ENCODE measurements at places on chromosomes 2 and 18.

- DNase-seq: no peak
These were observed 469.5 kb upstream of the LINC00305 start for GRCh38 chr18:64618390-64618789.

DNA sequence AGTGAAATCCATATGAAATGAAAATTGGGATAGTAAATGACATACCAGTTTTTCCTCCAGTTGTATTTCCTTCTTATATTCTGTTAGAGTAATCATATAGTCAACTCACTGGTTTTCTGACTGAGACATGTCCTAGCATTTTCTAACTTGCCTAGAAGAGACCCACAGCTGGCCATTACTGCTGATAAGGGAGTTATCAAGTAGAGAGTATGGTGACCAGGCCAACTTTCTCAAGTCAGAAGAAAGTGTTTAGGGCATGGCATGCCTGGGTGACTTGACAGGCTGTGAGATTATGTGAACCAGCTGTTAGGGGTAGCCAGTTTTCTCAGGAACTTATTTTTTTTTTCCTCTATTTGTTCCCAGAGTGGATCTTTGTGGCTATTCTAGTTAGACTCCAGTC lies 81.2 kb downstream of the GPD2 start:
- no peak for DNase-seq

GRCh38 chr2:17849275-17849674 lies 29.2 kb upstream of the KCNS3 start:
- no peak for DNase-seq

DNA sequence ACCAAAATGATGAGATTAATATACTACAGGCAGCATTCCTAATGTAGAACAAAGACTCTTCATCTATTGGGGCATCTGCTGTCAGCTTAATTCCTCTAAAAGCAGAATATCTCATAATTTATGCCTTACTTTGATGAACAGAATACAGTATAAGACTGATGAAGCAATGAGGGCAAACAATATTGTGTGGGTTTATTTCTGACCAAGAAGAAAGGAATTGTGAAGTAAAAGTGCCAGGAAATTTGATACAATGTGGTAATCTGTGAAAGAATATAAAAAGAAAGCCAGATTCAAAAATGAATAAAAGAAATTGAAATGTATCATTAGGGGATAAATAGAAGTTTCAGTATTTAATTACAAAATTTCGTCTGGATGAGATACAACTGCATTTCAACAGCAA lies 78.8 kb upstream of the TTC21B start:
- no peak for DNase-seq

GRCh38 chr18:77464917-77465316 lies 215.3 kb downstream of the GALR1 start:
- DNase-seq: no peak

GRCh38 chr2:31219131-31219969 lies 2.0 kb upstream of the CAPN14 start:
- DNase-seq: no peak

- no peak for DNase-seq
These were observed 103.0 kb downstream of the HNRNPLL start for GRCh38 chr2:38499548-38500282.

- DNase-seq: no peak
These were observed 200.6 kb upstream of the SIX2 start for GRCh38 chr2:45209875-45210274.

DNA sequence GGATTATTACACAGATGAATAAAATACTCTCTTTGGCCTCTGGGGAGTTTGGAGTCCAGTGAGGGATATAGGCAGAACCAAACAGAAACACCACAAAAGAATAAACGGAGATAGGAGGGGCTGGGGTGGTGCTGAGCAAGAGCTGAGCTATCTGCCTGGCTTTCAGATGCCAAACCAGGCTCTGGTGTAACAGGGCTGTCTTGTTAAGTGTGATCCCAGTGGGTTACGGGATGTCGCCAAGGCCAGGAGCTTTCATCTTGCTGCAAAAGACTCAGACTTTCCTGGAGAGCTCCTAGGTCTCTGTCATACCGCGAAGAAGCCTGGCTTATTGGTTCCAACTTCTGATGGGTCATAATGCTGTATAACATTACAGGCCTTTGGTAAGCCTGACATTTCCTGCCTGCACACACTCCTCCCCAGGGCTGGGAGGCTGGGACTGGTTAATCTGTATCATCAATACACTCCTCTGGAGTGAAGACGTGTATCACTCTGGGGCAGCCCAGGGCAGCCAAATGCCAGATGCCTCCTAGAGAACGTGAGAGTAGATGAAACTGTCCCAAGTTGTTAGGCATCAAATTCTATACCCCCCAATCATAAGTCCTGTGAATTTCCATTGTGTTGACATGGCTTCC lies 60.5 kb downstream of the STPG4 start:
- no peak for DNase-seq

DNA sequence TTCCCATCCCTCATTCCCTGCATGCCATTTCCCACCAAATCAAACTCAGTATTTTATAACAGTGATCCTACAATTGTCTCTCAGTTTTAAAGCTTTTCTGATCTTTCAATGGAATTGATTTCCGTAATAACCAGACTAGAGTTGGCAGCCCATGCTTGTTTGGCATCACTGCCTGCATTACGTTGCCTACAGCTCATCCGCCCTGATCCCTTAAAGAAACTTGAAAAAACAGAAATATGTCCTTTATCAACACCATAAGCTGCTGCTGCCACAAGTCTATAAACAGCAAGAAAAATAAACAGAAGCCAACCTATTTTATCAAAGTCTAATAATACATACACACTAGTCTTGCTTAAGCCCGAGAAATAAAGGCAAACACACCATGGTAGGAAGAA lies 331.0 kb downstream of the METTL4 start:
- DNase-seq: no peak

- DNase-seq: no peak
These were observed 864.0 kb upstream of the FSHR start for GRCh38 chr2:50018292-50018691.

DNA sequence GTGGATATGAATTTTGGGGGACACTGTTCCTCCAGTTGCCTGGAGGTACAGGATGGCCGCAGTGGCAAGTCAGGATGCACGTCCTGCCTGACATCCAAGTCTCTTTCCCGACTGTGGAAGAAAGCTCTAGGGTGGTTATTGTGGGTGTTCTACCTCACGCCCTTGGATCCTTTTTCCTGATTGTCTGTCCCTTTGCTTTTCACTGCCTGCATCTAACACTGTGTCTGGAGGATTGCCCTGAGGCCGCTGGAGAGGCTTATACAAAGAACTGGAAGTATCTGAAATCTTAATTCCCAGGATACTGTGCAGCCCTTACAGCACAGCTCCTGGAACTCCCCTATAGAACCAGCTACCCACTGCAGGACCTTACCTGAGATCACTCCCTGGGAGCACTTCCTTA lies 250.5 kb downstream of the TFCP2L1 start:
- no peak for DNase-seq

DNA sequence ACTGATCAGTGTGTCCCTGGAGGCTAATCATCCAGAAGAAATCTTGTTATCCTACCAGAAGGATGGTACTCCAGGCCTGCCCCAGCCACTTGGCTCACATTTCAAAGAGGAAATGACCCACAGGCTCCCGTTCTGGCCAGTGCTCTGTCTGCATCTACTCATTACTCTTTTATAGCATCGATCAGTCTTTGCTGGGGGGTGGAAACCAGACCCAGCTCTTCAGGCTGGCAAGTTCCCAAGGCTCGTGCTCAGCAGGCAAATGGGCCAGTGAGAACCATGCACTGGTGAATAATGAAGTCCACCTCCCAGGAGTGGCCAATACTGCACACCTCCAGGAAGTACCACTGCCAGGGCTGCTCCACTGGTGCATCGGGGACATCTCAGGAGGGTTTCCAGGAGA lies 38.8 kb downstream of the DNER start:
- DNase-seq: no peak

DNA sequence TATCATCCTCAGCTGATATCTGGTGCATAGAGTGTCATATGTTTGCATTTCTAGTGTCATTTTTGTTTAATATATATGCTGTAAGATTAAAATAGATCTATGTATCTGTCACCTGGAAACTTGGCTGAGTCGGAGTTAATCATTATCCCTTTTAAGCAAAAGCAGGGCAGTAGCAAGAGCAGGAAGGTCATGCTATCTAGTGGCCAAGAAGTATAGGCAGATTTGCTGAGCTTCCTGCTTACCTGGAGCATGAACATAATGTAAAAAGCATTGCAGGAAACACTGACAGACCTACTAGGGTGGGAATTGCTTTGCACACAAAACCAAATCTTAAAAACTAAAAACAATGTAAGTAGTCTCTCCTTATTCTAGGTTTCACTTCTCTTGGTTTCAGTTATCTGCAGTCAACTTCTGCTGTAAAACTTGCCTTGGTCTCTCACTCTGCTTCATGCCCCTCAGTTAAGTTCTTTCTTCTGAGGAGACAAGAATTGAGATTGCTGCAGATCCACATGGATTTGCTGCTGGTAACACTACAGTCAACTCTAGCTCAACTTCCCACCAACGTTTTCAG lies 295.3 kb downstream of the CDH7 start:
- DNase-seq: no peak

DNA sequence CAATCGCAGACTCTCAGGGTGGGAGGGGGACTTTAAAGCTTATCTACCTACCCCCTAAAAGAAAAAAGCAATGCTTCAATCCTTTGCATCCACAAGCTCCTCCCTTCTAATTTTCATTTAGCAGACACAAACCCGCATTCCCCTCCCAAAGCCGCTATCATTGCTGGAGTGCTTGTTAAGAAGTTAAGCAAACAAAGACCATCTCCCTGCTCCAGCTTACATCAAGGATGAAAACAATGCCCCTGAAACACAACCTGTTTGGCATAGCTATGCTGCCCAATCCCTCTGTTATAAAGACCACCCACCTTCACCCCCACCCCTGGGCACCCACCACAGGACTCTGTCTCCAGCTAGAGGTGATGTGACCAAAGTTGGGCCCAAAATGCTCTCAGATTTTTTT lies 33.0 kb downstream of the REEP1 start:
- DNase-seq: no peak

- no peak for DNase-seq
These were observed 37.6 kb downstream of the LRP2 start for GRCh38 chr2:169324581-169325260.

GRCh38 chr2:5756272-5756671 lies 64.1 kb downstream of the SOX11 start:
- no peak for DNase-seq

DNA sequence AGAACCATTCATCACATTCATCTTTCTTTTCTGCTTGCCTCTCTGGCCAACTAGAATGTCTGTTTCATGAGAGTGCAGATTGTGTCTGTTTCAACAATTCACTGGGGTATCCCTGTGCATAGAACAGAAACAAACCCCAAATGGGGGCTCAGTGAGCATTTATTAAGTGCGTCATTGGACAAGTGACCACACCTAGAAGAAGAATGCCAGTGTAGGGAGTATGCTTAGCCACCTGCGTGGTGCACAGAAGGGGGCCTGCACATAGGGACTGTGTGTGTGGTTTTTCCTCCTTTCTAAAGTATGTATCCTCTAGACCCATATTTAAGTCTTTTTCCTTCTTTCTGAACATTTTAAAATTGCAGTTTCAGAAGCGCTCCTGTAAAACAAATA lies 255.9 kb downstream of the AGAP1 start:
- no peak for DNase-seq

- DNase-seq: no peak
These were observed 446 bp upstream of the RHBDD1 start for GRCh38 chr2:226835420-226835795.

DNA sequence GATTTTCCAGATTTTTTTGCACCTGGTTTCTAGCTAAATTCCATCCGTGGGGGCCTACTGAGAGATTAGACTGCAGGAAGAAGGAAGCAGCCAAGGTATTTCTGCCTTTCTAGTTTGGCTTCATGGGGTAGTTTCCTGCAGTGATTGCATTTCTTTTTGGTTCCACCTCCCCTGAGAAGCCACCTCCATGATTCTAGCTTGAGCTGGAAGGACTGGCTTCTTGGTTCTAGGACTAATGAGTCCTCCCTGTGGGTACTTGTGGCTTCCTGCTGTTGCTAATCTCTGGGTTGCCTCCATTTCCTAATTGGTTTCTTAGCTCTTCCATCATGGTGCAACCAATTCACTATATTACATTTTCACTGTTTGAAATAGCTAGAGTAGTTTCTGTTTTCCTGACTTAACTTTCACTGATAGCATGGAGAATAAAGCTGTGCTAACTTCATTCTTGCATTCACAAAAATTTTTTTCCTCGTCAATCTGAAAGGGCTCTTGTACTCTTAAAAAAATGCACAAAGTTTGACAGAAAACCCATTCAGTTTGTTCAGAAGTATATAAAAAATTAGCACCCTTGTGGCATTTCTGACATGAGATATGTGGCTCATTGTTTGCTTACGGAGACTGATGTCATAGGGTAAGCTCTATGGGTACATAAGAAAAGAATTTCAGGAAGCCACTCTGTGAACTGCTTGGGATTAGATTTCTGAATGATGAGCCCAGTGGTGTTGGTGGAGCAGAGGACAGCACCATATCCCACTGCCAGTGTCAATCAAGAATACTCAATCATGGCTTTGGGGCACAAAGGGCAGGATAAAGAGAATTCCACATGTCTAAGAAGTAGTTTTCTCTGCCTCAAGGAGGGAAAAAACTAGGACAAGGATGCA lies 242.8 kb upstream of the RBMS1 start:
- no peak for DNase-seq

GRCh38 chr18:72986103-72986502 lies 118.3 kb upstream of the NETO1 start:
- DNase-seq: no peak

GRCh38 chr2:23532391-23533337 lies 147.7 kb downstream of the KLHL29 start:
- no peak for DNase-seq

- DNase-seq: peak; percentile 43
These were observed 6.5 kb downstream of the MAP4K4 start for GRCh38 chr2:101704046-101704466.

DNA sequence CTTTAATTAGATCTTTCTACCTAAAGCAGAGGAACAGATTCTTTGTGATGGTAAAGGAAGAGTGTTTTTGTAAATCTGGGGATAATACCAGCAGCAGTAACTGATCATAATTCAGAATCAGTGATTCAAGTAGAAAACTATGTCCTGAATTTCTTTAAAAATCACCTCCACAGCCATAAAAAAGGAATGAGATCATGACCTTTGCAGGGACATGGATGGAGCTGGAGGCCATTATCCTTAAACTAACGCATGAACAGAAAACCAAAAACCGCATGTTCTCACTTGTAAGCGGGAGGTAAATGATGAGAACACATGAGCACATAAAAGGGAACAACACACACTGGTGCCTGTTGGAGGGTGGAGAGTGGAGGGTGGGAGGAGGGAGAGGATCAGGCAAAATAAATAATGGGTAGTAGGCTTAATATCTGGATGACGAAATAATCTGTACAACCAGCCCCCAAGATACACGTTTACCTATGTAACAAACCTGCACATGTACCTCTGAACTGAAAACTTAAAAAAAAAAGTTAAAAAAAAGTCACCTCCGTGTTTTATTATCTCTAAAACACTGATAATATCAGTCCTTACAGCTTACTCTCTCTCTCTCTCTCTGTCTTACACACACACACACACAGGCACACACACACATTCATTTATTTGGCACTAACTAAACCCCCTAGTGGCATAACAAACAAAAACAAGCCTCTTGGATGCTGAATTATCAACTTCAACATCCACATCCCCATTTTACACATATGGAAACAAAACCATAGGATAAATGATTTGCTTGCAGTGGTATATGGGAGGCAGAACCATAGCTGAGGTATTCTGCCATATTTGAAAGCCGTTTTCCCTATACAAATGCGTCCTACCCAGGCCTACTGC lies 1.4 kb downstream of the TM4SF20 start:
- no peak for DNase-seq
